ENCODE measurements at places on chromosomes 6 and 20. TPM values are rescaled to one million over a fixed set of nuclear protein-coding genes. Genes with fewer than 3 reads are reported as not detected.

The ZC3H12D gene
- total RNA-seq = 2.4 TPM

DNA sequence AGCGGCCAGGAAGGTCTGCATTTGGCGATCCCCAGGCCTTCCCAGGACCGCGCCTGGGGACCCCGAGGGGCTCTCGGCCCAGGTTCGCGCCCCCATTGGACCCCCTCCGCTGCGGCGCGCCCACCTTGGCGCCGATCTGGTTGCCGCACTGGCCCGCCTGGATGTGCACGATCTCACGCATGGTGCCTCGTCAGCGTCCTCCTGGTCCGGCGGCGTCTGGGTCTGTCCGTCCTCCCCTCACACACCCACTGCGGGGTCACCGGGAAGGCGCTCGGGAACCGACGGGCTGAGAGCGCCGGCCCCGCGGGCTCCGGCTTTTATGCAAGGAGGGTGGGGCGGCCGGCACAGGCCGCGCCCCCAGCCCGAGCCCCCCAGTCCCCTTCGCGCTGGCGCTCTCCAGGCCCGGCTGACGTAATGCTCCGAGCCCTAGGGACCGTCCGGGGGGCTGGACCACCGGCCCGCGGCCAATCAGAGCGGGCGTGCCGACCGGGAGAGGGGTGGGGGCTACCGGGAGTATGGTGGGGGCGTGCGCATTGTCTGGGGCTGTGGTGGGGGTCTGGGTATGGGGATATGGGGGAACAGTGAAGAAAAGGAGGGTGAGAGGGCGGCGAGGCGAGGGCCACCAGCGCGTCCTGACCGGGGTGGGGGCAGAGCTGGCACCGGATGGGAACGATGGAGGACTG is at the start of gene TUBB2B:
Gene TUBB2B, minus strand, starts transcription at position 291 of the 683 bp plus-strand sequence. Its CDS starts 110 bp downstream, at position 181.
- DNase-seq = no peak

The LY6G6F gene
- not detected for total RNA-seq

DNA sequence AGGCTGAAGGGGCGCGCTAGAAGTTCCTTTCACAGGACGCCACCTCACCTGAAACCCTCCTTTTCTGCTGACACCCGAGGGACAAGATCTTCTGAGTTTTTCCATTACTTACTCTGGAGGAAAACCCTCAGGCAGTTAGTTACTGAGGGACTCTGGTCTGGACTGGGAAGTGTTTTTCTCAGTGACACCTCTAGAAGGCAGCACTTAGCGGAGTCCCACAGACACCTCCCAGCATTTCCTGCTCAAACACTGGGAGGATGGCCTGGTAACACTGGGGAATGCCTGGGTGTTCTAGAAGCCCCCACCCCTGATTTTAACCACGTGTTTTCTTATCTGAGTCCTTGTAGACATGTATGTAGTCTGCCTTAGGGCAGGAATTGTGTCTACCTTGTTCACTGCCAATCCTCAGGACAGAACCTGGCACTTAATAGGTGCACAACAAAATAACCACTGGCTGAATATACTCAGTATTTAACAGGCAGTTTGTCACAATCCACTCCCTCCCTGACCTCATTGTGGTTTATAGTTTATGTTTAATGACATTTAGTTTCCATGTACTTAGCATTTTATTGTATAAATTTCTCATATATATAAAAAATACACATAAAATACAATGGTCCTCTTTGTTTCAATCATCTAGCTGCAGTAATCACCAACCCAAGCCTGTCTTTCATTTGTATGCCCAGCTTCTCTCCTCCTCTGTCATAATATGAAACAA is 4.8 kb downstream of the GSTA3 start:
- DNase-seq = no peak

- DNase-seq = no peak
Measured at GRCh38 chr6:161696801-161697200, 422.9 kb upstream of the AGPAT4 start.

The GRM1 gene
- total RNA-seq = not detected

DNA sequence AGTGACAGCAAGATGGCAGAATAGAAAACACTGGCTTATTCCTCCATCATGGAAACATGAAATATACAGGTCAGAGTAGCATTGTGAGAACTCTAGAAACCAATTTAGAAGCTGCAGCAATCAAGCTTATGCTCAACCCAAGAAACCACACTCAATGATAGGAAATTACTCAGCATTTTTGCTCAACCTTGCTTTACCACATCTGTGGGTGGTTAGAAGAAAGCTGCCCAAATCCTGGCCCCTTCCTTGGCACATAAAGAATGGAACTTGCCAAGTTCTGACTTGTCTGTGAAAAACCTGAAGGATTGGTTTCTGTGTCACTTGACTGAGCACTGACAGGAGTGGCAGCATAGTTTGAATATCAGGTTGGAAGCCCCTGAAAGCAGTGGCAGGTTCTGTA is 108.0 kb upstream of the MOCS1 start:
- DNase-seq = peak; percentile 56

The SPDEF gene
- total RNA-seq = 3.5 TPM

The CYP39A1 gene
- total RNA-seq = 3.5 TPM

The CCN6 gene
- total RNA-seq = not detected

- no peak for DNase-seq
Measured at GRCh38 chr6:10391799-10392198, 23.1 kb downstream of the TFAP2A start.

The HLA-DOB gene
- 1.9 TPM for total RNA-seq

DNA sequence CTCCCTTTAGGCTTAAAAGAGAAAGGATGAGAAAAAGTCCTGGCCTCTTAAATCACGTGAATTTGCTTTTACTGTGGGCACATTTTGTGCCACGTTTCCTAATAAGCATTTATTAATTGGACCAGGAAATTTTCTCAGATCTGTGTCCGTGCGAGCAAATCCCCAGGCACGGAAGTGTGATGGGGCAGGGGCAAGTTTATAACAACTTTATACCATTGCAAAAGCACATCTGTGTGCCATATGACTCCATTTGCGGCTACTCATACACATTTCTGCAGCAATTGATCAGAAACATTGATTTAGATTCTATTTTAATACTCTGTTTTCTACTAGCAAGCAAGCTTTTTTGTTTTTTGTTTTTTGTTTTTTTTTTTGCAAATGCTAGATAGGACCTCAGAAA is 373.2 kb downstream of the TAF4 start:
- no peak for DNase-seq

The MAFB gene
- 17.3 TPM for total RNA-seq

All from ureter (tissue), 1 donor.